ENCODE measurements at places on chromosomes 4 and X.

DNA sequence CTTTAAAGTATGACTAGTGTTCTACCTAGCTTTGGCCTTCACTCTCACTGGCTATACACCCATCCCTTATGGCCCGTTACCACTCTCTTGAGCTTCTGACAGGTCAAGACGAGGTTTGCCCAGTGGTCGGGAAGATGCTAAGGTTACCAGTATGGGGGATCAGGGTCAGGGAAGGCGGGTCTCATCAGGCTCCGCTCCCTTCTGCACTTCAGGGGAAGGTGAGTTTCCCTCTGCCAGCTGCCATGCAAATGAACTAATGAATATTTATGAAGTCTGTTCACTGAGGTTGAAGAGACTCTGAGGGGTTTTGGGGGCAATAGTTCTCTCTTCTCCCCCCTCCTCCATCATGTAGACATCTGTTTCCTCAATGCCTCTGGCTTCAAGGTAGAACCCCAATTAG, 6.6 kb downstream of the EFNB1 start:
- DNase-seq = no peak

DNA sequence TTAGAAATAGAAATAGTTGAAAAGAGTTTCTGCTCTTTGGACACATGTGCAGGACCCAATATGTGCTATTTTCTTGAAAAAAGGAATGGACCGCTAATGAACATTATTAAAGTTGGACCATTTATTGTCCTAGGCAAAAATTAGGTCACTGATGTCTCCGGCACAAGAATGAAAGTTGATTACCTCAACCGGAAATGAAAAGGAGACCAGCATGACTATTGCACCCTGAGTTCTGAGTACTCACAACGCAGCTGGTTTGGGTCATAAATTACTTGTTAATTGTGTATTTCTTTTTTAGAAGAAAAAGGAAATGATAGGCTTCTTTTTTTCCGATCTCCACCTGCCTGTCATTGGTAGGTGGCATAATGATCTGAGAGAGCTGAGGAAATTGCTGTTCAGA, 232.7 kb downstream of the ARHGAP24 start:
- DNase-seq = no peak

GRCh38 chr4:13833171-13833804, 205.8 kb upstream of the BOD1L1 start:
- DNase-seq = no peak

- no peak for DNase-seq
Measured at GRCh38 chr4:4377732-4378460, 9.0 kb upstream of the NSG1 start.

DNA sequence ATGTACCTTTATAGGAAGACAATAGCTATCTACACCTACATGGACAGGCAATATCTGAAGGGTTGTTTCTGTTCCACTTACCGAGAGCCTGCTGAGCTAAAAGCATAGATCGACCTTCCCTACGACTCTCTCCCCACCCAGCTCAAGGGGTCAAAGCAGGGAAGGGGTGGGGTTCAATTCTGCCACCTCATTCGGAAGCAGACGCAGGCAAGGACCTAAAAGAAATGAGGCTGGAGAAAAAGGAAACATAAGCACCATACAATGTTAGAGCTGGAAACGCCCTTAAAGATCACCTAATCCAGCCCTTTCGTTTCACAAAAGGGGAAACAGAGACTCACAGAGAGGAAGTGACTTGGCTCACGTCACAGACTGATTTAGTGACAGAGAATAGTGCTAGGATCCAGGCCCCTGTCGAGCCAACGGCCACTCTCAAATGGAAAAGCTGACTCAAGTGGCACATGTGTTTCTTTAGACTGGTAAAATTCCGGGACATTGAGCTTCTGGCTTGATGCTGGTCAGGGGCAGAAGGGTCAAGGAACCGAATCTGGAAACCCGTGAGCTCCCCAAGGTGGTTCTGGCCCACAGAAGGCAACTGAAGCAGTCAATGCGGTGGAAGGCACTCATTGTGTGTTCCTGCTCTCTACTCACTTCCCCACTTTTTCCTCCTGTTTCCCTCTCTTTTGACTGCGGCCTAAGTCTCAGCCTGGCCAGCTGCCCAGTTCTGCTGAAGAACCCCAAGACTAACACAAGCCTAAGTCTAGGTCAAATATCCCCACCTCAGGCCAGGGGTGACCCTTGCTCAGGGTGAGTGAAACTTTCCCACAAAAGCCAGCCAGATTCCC, 7.5 kb downstream of the SEPTIN6 start:
- DNase-seq = no peak

DNA sequence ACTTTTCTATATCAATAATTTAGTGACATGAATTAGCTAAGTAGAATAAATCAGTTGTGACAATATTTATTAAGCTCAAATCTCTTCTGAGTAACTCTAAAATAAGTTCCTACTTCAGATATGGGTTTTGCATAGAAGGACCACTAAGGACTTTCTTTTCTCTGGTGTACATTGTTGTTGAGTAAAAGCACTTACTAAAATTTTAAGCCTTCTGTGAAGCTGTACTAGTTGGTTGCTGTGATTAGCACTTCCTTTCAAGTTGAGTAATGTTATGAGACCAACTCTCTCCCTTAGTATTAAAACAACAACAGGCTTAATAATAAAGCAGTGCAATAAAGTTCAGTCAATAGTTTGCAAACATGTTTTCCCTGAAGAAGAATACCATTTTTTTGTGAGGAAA, 667.4 kb upstream of the NDST4 start:
- DNase-seq = no peak

DNA sequence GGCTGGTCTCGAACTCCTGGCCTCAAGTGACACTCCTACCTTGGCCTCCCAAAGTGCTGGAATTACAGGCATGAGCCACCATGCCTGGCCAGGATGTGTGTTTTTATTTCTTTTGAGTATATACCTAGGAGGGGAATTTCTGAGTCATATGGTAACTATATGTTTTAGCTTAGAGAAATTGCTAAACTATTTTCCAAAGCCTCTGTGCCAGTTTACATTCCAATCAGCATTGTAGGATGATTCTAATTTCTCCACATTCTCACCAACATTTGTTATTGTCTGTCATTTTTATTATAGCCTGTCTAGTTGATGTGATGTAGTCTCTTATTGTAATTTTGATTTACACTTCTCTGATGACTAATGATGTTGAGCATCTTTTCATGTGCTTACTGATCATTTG, 1576.0 kb downstream of the RPA4 start:
- DNase-seq = no peak

DNA sequence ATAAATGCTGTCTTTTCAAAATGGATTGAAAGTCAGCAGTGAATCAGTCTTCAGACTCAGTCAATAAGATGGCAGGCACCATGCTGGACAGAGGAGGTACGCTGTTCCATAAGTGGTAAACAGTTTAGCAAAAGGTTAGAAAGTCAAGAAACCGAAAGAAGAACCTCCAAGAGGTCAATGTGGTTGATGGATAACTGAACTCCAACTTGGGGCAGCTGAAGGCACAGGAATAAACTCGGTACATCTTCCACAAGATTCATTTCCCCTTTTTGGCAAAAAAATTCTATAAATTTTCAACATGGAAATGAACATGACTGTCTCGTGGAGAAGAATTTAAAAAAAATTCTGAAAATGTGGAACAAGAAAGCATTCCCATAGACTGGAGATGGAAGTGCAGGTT, 18.4 kb upstream of the SEL1L3 start:
- DNase-seq = no peak

- peak; percentile 23 for DNase-seq
Measured at GRCh38 chr4:76011700-76012387, 4.5 kb upstream of the CXCL9 start.

- DNase-seq = no peak
Measured at GRCh38 chr4:159143687-159144086, 40.8 kb downstream of the RAPGEF2 start.

- no peak for DNase-seq
Measured at GRCh38 chrX:155108427-155108826, 37.1 kb downstream of the BRCC3 start.

GRCh38 chrX:16868920-16869319, 1.2 kb downstream of the RBBP7 start:
- no peak for DNase-seq

- DNase-seq = no peak
Measured at GRCh38 chr4:28759064-28759463, 1898.4 kb downstream of the STIM2 start.

DNA sequence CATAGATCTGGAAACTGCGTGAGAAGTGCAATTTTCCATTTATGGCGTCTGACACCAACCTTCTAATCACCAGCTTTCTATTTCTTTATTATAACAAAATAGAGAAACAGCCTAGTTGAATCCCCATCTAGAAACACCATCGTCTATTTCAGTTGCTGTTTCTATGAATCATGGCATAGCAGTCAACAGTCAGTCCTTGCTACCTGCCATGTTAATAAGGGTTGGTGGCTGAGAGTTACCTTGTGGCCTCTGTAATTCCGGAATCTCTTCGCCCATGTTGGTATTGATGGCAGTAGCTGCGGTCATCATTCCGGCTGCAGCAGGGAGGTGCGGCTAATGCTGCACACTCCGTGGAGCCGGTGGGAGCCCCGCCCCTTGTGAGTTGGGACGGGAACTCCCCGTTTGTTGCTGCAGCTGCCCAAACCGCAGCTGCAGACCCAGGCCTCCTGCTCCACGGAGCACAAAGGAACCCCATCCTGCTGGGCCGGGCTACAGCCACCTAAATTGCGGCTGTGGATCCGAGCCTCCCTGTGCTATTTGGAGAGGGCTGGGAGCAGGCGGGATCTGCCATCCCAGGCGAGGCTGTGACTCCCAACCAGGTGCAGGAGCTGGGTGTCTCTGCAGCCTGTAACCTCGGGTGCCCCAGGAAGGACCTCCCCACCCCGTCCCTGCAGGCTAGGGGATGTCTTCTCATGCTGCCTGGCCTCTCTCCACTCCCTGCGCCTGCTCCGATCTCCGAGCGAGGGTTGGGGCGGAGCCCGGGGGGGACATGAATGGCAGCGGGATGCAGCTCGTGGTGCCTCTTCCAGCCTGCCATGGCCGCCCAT, 115.4 kb upstream of the STK26 start:
- DNase-seq = no peak

DNA sequence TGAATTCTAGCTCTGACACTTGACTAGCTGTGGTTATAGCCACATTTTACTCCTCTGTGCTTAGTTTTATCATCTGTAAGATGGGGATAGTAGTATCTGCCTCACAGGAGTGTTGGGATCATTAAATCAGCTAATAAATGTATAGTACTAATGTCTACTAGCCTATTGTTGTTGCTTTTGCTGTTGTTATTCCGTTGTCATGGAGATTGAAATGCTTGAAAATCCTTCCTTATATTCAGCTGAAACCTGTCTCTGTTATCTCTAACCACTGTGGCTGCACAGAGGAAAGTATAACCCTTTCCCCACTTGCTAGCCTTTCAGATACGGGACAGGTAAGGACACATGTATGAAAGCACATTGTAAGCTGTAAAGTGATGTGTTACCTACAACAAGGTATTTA, 33.9 kb downstream of the CLCN5 start:
- no peak for DNase-seq

- DNase-seq = no peak
Measured at GRCh38 chr4:45241976-45242375, 515.6 kb upstream of the GNPDA2 start.
